ENCODE measurements at places on chromosomes 6 and 20.
A peak's percentile ranks its signal among the peaks of the same experiment; 100 is the strongest.

- DNase-seq, result no peak
Measured at GRCh38 chr20:54502179-54502578, 26.8 kb downstream of the DOK5 start.

GRCh38 chr20:7736336-7736735 lies 203.9 kb downstream of the HAO1 start:
- no peak for DNase-seq

GRCh38 chr20:10537850-10538480 lies 102.9 kb downstream of the SLX4IP start:
- DNase-seq, result peak; percentile 15

DNA sequence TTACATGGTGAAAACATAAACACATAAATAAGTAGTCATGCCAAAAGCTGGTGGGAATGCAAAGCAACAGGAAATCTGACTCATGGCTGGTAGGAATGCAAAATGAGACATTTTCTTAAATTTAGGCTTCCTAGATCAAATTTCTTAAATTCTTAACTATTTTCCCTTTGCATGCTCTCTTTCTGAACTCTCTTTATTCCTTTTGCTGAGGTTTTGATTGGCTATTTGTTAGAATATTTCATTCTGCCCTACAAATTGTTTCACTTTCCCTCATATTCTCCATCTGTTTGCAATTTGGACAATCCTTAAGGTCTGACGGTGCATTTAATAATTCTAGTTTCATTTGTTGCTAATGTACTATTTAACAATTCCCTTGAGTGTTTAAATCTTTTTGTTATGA lies 437.5 kb upstream of the RGS17 start:
- no peak for DNase-seq

DNA sequence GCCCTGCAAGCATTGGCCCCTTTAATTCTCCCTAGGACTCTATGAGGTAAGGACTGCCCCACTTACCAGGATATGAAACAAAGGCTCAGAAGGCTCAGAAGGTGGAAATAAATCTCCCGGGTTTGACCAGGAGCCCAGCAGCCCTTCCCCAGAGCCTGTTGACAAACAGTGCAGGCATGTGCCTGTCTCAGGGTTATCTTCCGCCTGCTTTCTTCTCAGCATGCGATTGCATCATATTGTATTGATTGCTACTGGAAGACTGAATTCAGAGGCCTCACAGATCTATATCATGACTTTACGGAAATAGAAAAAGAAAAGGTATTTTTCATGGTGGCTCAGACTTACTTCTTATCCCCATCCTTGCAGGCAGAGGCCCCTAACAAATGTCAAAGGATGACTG lies 92.7 kb downstream of the PHACTR3 start:
- no peak for DNase-seq

GRCh38 chr6:35470663-35471120 lies 2.5 kb downstream of the RPL10A start:
- DNase-seq, result no peak

DNA sequence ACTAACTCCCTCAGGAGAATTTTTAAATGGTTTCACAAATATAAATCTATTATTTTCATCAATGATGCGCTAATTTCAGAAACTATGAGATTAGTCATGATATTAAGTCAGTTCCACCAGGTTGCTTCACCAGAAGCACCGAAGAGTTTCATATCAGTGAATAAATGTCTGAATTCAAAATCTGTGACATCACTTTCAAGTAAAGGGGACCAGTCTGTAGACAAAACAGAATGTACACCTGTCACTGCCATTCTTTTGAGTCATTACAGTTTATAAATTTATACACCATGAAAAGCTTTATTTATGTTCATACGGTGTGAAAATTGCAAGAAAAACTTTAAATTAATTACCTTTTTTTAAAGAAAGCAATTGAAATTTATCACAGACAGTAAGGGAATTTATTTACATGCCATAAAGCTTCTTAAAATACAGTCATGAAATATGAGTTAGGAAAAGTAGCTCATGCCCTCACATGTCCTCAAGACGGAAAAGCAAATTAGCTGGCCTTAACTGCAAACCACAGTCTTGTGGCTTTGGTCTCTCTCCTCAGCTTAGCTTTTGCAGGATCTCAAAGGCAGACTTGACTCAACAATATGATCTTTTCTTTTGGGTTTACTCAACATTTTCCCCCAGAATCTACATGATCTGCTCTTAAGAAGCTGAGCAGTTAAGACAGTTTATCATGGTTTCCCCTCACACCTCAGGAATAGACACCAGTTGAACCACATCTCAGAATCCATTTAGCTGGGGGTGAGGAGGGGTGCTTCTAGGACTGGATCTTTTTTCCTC lies 177.7 kb upstream of the MCHR2 start:
- DNase-seq, result no peak

- DNase-seq, result no peak
Measured at GRCh38 chr6:160950507-160950906, 41.1 kb upstream of the MAP3K4 start.

DNA sequence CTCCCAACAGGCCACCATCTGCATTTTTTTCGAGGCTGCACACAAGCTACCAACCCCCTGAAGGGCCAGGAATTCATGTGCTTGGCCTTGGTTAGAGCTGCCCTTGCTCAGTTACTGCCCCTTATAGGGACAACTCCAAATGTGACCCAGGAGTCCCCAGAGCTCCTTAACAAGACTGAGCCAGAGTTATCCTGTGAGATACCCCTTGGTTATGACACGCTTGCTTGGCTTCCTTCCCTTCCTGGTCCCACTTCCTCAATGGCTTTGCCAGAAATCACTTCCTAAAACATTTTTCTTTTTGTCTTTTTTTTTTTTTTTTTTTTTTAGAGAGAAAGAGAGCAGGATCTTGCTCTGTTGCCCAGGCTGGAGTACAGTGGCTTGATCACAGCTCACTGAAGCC lies 8.9 kb downstream of the TREM1 start:
- DNase-seq, result no peak

GRCh38 chr6:165571068-165571682 lies 91.9 kb downstream of the PDE10A start:
- DNase-seq, result no peak

- DNase-seq, result no peak
Measured at GRCh38 chr6:90436403-90436802, 139.8 kb upstream of the BACH2 start.

DNA sequence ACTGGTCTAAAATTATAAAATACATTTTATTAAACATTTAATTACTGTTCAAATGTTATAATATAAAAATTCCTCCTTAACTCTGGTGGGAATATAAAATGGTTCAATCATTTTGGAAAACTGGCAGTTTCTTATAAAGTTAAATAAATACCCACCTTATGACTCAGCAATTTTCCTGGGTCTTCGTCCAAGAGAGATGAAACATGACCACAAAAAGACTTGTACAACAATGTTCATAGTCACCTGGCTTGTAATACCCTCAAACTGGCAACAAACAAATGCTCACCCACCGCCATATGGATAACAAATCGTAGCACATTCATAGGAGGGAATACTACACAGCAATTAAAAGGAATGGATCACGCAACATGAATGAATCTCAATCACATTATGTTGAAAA lies 66.0 kb upstream of the RIN2 start:
- no peak for DNase-seq

DNA sequence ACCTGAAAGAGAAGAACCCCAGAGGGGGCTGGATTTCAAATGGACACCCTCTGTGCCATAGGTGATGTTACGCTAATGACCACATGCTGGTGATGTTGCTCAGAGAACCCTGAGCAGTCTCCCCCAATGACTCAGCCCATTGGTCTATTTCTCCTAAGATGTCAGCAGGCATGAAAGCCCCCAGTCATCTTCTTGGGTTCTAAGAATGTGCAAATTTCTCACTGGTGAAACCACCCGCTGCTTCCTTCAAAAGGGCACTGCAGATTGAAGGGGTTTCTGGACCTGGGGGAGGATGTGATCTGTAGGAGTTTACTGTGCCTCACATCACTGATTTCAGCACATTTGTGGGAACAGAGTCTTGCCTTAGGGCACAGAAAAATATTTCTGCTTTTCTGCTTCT lies 298.4 kb upstream of the MOCS1 start:
- DNase-seq, result no peak

DNA sequence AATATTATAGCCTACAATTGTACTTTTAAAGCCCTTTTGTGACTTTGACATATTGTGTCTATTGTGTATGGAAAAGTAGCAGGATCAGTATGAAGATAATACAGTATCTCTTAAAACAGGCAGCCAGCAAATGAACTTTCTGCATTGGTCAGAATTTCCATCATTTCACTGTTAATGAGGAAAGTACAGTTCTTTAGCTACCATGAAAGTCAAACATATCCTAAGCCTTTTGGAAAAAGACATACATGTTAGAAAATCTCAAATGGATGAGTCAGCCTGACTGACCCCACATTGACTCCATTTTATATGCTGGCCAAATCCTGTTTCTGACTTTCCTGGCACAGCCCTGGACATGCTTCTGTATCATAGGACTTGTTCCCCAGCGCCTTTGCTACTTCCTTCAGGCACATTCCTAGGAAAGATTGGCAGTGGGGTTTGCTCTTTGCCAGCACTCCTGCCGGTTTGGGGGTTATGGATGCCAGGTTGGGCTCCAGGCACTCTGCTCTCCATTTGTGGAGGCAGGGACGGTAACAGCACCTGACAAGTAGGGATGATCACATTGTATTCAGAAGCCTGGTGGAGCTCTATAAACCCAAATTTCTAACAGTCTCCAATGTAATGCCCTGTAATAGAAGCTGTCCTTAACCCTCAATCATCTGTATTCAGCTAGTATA lies 43.7 kb downstream of the TOP1 start:
- no peak for DNase-seq

DNA sequence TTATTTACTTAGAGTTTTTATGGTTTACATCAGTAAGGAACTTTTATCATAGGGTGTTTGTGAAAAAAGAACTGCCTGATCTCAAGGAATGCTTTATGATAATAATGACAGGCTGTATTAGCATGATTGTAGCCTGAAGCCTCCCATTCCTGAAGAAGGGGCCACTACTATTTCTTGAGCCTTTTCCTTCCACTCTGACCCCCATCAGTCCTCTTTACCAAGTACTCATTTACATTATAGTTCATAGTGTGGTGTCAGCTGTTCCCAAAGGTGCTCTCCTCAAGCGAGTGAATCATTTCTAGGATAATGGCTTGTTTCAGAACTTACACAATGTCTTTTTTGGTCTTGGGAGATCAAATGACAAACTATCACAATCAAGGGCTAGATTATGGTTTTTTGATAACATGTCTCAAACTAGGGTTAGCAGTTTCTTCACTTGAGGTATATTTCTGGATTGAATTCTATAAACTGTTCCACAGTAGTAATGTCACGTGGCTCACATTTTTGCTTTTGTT lies 283.6 kb downstream of the CDKAL1 start:
- DNase-seq, result no peak

All from NCI-H446 treated with DMSO at 0.1 percent for 48 hours (cell line).